Hepatocyte (in vitro differentiated cells): ENCODE measurements at places on chromosomes 5 and 9. TPM values are rescaled to one million over a fixed set of nuclear protein-coding genes. Genes with fewer than 3 reads are reported as not detected.
A peak's percentile ranks its signal among the peaks of the same experiment; 100 is the strongest.

GRCh38 chr5:56761151-56761885 lies 54.0 kb upstream of the MAP3K1 start:
- no peak for DNase-seq

CDH6 gene
- total RNA-seq: 34.3 and 36.9 TPM in 2 replicates

PRSS3 gene
- total RNA-seq: 3.5 TPM in 1 of 2 replicates, not detected in the other

GRCh38 chr5:29795096-29795652 lies 1398.3 kb upstream of the CDH6 start:
- no peak for DNase-seq

DNA sequence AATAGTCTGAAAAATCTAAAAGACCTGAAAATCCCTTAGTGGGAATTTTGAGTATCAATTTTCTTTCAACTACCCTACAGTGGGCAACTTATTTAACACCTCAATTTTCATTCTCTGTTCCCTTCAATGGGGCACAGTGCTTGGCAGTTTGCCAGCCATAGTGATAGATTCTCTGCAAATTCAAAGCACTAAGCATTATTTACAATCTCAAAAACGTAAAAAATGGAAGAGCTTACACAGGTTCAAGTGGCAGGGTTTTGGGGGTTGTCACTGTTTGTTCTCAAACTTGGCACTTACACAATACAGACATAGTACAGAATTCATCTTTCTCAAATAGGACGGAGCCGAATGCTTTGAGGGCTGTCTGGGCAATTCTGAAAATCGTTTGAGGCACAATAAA lies 515.0 kb downstream of the EFNA5 start:
- DNase-seq: peak; percentile 6

DNA sequence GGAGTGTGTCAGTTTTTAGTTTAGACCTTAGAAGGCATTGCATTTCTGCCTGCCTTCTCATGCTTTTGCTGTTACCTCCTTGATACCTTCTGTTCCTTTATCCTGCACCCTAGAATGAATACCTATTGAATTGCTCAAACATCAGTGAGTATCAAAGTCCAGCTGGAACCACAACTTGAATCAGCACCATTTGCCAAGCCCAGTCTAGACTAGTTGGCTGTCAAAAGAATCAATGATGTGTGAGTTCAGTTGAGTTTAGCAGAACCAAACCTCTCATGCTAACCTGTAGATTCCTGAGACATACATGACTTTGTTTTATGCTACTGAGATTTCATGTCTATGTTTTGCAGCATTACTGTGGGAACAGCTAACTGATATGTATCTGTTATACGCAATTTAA lies 116.6 kb downstream of the FAM170A start:
- no peak for DNase-seq

DNA sequence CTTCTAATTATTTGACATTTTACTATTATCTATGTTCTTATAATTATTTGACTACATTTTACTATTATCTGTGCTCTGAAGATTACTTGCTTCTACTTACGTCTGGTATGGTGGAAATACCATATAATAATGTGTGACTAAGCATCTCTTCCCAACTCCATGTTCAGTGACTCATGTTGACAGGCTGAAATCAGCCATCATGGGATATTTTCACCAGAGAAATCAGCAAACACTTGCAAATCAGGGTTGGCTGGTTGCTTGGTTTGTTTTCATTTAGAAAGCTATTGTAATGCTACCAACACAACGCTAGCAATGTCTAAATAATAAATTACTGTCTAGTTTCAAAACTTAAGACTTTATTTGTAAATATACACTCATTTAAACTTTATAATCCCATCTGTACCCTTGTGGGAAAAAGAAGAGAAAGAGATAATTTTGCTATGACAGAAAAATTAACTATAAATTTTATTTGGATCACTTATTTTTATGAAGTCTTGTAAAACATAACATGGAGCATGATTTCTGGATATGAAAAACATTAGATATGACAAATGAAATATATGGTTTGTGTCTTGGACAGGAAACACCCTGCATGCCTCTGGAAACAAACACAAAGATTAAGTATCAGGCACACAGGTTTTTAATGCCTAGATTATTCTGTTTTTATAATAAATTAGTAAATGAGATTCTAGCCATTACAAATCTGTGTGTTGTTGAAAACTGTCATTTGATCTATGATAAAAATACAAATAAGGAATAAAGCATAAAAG lies 337.6 kb downstream of the BNC2 start:
- no peak for DNase-seq

DNA sequence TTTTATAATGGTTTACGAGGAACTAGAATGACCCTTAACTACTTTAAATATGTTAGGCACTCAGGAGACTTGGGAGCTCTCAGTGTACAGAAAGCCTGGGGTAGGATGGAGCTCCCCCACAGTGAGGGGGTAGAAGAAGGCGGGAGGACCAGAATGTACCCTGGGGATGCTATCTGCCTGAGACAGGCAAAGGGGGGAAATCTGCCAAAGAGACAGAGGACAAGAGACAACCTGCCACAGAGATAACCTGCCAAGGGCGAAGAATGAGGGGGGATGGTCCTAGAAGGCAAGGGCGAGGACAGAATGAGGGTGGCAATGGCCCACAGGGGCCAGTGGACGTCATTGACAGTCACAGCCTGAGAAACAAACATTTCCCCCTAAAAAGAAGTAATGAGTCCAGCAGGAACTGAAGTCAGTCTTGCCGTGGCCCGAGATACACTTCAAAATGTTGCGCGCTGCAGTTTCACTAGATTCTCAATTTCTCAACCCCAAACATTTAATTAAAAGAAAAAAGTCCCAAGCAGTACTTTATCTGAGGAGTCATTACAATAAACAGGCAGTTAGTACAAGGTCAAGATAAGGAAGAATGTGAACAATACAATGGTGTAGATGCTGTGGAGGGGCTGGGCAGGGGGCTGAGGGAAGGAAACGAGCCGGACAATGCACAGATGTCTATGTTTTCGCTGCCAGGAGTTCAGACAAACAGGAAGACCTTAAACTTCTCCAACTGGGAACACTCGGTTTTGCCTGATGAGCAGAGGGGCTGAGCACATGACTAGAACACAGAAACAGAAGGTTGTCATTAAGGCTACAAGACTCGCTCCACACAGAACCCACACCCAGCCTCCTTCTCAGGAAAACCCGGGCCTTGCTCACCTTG lies 125.0 kb downstream of the LHFPL2 start:
- DNase-seq: no peak

SV2C gene
- total RNA-seq: under 0.01 and 0.12 TPM in 2 replicates

SMIM33 gene
- not detected in 2 replicates for total RNA-seq

DNA sequence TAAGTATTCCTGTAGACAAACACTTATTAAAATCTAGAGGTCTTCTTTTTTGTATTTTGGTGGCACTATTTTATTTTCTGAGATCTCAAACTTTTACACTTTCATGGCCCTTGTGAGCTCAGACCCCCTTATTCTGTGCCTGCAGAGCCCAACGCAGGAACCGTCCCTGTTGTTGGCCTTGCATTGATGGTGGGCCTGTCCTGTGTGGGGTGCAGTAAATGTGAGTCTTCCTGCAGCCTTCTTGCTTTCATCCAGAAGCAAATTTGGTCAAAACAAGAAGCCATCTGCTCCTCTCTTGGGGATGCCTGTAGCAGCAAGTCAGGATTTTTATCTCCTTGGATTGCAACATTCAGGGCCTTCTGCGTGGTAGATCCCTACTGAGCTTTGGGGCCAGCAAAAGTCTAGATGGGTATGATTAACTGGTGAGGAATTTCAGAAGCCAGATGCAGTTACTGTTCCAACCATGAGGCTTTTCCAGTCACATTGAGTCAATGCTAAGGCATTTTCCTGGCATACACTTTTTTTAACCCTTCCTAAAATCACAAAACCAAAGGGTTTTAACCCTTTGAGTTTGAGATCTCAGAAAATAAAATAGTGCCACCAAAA lies 31.7 kb downstream of the BASP1 start:
- peak; percentile 60 for DNase-seq

DNA sequence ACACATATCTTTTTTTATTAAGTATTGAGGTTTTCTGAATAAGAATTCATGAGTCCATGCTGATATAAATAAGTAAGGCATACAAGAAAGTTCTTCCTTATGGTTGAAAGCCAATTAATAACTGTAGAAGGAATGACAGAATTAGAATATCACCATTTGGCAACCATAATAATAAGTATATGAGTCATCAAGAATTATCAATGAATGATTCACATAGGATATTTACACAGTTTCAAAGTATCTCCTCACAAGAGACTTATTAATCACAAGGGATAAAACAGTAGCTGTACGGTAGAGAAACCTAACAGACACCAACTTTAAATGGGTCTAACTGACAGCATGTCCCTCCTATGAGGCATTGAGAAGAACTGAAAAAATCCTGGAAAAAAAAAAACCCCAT lies 161.6 kb downstream of the NR3C1 start:
- no peak for DNase-seq

DNA sequence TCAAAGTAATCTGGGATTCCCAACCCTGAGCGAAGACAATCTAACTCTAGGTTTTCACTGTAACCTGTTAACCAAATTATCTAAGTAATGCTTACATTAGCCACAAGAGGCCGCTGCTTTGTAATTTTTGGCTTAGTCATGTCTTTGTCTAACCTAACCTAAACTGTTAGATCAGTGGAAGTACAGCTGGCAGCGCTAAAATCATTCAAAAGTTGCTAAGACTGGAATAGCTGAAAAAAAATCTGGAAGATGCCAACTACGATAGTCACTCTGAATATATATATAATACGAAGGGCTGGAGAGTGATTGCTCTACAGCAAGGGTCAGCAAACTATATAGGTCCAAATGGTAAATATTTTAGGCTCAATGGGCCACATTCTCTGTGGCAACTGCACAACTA lies 60.2 kb downstream of the FBXO38 start:
- peak; percentile 77 for DNase-seq

- DNase-seq: no peak
These were observed 84.3 kb upstream of the BRINP1 start for GRCh38 chr9:119453490-119453911.

DNA sequence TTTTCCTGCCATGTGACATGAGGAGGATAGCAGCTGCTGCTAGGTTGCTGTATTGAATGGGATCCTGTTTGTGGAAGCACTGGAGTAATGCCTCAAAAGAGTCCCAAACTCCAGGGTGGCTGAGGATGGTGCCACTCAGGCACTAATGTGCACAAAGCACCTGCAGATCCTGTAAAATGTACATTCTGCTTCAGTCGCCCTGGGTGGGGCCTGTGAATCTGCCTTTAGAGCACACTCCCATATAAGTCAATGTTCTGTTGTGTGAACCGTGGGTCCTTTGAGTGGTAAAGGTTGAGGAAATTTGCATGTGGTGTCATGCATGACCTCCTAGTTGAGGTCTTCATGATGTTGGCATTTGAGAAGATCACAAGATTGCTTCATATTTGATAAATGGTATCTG lies 31.6 kb upstream of the ANKRD18A start:
- no peak for DNase-seq

DNA sequence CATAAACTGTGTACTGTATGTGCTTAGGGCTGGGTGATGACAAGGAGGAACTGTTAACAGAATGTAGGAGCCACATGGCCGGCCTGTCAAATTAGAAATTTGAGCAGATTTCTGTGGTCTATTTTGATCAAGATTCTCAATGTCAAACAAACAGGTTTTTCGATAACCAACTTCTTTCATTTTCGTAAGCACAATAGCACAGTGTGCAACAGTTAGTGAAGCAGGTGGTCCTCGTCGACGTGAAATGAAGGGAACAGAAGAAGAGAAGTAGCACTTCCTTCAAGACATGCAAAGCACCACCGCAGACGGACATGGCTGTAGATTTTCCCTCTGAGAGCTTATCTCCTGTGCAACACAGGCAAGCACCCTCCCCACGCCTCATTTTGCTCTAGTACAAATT lies 252.1 kb downstream of the CRB2 start:
- DNase-seq: no peak

TMEFF1 gene
- total RNA-seq: 8.7 and 13.7 TPM in 2 replicates

- DNase-seq: no peak
These were observed 201.3 kb downstream of the ARHGAP26 start for GRCh38 chr5:142971303-142972013.

GRCh38 chr5:152978141-152978835 lies 512.2 kb upstream of the GRIA1 start:
- no peak for DNase-seq

GRCh38 chr9:135343837-135344522 lies 135.6 kb upstream of the PPP1R26 start:
- peak; percentile 79 for DNase-seq
